Ureter (tissue), 1 donor: ENCODE measurements at places on chromosomes 4 and X.

DNA sequence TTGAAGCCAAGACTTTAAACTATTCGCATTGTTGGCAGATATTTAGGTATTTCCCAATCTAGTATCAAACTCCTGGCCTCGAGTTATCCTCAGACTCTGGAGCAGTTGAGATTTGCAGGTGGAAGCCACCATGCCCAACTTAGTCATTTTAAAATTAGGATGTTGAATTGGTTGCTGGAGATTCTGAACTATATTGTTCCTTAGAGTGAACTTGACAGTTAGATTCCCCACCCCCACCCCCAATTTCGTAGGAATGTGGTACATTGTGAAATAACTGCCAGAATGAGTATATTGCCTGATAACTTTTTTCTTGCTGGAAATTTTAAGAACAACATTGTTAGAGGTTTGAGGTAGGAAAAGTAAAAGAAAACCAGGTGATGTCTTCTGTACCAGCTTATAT, 2.3 kb downstream of the NOCT start:
- DNase-seq, result no peak

- DNase-seq, result no peak
Measured at GRCh38 chrX:16125520-16126149, 2.3 kb downstream of the GRPR start.

GRCh38 chr4:159551281-159551680, 448.4 kb downstream of the RAPGEF2 start:
- DNase-seq, result no peak

DNA sequence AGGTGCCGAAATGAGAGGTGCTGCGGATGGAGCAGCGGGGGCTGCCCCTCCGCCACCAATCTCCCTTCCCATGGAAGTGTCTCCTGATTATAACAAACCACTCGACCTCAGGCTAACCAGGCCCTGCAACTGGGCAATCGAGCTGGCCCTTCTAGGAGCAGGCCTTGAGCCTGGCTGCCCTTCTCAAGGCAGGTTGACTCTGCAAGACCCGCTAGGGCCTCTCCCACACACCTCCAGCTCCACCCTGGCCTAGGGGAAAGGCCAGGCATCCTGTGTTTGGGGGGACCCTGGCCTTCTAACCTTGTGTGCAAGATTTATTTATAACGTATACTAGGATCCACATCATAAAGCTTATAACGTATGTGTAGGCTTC, 3.7 kb upstream of the BCOR start:
- DNase-seq, result no peak
